NCI-H146 (cell line): ENCODE measurements at places on chromosomes 3 and 15.

DNA sequence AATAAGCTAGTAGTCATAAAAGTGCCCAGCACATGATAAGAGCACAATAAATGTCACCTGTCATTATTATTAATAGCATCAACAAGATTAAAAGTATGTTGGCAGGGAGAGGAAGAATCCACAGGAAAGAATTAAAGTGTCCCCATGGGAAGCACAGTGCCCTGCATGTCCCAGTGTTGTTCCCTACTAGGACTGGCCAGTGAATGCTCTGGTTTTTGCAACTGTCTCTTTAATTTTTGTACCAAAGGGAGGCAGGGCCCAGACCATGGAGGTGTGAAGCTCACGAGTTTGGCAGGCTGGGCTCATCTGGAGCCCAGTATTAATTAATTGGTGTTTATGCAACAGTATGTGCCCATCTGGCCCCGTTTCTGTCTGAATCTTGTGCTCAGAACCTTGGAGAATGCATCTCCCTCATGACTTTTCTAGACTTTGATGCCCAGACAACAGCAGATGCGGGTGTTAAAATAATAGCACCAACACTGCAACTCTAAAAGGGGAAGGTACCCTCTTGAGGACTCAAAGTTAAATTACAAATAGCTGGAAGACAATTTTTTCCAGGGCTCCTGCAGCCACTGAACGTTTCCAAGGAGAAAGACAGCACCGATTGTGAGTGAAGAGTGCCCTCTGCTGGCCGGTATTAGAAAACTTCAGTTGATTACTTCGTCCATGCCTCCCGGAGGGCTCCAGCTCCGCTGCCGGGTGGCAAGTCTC lies 71.9 kb upstream of the SPATA12 start:
- peak; percentile 58 for DNase-seq

DNA sequence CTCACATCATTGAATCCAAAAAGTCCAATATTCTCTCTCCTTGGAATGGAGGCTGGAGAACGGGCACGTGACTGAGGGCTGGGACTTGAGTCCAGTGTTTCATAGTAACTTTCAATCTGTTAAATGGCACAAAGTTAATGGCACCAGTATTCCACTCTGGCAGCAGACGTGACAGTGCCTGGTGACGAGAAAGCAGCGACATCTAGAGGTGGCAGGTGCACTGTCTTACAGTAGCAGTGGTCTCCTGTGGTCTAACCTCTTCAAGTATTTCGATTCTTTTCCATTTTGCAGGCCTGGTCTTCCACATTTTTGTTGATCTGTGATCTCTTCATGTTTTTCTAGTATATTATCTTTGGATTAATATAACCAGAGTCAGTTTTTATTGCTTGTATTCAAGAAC lies 107.1 kb downstream of the OXSM start:
- DNase-seq, result peak; percentile 24

DNA sequence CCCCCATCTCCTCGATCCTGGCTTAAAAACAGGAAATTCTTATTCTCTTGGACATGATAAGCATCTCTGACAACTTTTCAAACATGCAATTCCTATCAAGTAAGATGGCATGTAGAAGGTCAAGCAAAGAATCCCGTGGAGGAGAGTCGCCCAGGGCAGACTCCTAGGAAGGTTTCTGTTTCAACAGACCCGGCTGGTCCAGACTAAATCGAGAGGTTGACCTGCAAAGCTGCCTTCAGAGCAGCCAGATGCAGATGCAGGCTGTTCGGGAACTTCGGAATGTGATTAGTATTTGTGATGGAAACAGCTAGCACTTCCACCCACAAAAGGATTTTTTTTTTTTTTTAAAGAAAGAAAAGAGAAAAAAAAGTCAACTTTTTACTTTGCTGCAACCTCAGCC lies 216.8 kb downstream of the NR1D2 start:
- peak; percentile 30 for DNase-seq

- no peak for DNase-seq
These were observed 46.8 kb downstream of the MYO5A start for GRCh38 chr15:52481915-52482314.

DNA sequence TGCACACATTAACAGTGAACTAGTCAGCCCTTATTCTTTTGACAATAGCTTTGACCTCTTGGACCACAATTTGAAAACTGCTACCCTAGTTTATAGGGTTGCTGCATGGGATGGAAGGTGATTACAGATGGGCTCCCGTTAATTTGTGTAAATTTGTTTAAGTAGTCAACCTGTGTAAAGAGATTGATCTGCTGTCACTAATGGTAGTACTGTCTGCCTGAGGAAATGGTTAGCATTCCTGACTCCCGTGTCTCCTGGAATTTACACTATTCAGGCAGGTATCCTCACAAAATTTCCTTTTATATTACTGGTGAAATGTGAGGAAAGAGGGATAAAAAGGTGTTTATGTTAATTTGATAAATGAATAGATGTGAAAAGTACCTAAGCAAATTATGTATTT lies 15.3 kb upstream of the EBLN2 start:
- peak; percentile 12 for DNase-seq

DNA sequence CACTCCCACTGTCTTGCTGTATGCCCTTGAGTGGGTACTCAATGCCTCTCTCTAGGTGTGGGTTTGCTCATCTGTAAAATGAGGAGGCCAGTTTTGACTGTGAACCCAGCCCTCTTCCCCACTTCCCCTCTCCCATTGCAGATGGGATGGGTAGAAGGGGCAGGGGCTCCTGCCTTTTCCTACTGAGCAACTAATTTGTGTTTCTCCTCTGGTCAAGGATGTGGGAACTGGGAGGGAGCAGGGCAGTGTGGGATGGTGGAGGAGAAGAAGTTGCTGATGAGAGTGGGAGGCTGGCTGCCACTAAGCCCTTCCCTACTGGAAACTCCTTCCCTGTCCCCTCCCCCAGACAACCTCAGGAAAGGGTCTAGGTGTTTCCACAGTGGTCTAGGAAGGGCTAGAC lies 20.1 kb upstream of the ANKDD1A start:
- DNase-seq, result no peak

DNA sequence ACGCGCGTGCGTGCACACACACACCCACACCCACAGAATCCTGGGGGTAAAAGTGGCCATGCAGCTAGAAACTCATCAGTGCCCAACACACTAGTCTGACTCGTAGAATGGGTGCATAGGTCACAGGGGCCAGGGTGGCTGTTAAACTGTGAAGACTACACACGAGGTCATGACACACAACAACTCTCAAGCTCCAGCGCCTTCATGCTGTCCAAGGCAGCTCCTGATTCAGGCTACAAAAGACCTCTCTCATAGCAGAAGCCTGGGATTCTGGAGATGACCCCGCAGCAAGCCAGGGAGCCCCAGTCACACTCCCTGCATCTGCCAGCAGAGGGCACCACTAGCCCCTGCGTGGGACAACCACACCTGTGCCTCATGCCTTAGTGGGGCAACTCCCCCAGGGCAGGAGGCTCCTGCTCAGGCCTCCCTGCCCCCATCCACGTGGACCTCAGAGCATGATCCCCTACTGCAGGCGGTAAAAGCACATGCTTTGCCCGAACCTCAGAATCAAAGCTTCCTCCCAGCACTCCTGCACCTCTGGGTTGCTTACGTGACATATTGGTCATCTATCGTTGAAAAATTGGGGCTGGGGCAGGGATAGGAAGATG lies 93.1 kb downstream of the LRIG1 start:
- DNase-seq, result peak; percentile 44

DNA sequence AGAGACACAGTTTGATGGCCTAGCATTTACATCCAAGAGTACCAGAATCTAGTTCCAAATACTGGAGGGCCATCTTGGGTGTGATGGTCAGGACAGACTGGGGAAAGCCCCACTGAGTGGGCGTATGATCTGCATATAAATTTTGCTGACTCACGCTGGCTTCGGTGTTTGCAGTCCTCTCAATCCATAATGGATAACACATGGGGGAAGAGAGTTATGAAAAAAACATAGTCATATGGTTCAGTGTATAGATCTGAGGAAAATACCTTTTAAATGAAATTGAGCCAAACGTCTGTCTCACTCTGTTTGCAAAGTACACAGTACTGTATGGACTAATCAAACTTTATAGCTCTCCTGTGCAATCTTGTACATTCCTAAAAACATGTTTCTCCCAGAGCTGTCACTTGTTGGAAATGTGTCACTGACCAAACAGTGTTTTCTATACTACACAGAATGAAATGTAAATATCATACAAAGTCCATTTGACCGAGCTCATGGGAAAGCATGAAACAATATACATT lies 125.3 kb upstream of the THBS1 start:
- no peak for DNase-seq

DNA sequence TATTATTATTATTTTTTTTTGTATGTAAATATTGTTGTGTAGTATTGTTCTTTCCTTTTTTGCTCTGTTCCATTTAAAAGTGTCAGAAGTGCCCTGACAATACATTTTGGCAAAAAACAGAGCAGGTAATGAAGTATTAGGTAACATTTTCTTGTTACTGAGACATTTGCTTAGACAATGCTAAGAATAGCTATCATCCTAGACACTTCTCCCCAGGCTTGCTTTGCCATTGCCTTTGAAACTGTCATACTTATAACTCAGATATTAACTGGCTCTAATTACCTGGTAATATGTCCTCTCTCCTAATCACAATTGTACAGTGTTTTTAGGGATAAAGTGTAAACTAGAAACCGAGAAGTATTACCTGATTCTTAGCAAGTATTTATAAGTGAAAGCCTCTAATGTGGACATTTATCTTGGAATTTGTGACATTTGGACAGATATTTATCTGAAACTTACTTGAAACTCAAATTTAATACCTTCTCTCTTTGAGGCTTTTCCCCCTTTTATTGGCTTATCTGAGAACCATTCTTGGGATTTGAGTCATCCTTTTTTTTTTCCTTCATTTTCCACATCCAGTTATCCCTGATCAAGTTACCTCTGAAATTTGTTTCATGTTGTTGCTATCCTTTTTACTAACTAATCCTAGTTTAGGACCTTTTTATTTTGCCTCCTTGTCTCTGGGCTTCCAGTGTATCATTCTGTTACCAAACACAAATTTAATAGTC lies 13.1 kb downstream of the ARIH1 start:
- DNase-seq, result no peak

DNA sequence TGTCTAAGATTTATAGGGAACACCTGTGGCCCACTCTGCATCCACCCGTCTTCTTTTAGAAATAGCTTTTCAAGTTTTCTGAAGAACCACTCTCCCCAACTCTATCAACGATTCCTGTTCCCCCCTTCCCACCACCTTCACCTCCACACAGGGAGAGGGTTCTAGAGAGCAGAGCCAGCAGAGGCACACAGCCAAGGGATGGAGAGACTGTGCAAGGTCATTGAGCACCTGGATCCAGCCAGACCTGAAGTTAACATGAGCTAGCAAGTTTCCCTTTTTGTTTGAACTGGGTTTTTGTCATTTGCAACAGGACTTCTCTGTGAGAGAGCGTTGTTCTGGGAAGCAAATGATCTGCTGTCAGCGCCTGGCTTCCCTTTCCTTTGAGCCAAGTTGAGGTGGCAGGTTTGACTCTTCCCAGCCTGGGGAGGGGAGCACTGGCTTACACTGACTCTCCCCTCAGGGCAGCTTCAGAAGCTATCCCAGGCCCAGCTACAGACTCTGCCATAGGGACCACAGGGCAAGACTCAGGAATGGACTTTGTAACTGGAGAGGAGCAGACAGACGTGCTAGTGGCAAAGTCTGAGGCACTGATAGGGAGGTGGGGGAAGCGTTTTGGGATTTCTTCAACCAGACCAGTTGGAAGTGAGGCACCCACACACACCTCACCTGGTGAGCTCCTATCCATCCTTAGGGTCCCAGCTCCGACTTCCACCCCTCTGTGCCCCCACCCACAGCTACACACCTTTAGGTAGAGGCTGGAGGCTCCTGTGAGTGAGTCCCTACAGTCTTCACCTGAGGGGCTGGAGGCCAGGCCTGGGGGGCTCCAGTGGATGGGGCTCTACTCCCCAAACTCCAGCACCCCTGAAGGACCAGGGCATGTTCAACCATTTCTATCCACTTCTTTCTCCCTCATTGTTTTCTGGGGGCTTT lies 19.4 kb upstream of the PLXNA1 start:
- DNase-seq, result no peak

- DNase-seq, result no peak
These were observed 158.1 kb downstream of the PTPRG start for GRCh38 chr3:61719278-61719977.

- no peak for DNase-seq
These were observed 221.3 kb upstream of the HES1 start for GRCh38 chr3:193914602-193915001.

DNA sequence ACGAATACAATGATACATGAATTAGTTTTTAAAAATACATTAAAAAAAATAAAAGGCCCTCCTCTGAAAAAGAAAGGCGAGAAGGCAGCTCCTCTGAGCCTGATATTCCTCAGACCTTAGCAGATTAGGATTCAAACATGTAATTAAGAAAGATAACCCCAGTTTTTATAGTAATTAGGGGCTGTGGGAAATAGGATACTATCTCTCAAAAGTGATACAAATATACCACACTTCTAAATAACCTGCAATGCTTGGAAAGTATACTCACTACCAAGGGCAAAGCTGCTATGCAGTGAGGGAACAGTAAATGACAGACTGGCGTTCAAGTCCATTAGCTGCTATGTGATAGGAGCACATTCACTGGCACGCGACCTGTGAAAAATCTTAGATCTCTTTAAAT lies 445.1 kb downstream of the FOXP1 start:
- no peak for DNase-seq

DNA sequence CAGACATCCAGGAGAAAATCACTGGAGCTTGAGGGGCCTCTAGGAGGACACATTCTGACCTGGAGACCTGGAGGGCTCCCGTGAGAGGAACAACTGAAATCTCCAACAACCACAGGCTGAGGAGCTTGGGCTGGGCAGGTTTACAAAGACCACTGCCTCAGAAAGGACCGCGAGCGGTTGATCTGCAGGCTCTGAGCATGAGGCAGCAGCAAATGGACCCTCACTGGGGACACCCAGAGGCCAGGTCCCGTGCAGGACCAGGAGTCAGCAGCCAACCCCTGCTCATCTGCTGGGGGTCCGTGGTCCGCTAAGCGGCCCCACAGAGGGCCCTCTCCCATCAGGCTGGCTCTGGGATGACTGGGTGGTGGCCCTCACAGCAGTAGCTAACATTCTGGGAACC lies 10.5 kb upstream of the EPHB3 start:
- no peak for DNase-seq

DNA sequence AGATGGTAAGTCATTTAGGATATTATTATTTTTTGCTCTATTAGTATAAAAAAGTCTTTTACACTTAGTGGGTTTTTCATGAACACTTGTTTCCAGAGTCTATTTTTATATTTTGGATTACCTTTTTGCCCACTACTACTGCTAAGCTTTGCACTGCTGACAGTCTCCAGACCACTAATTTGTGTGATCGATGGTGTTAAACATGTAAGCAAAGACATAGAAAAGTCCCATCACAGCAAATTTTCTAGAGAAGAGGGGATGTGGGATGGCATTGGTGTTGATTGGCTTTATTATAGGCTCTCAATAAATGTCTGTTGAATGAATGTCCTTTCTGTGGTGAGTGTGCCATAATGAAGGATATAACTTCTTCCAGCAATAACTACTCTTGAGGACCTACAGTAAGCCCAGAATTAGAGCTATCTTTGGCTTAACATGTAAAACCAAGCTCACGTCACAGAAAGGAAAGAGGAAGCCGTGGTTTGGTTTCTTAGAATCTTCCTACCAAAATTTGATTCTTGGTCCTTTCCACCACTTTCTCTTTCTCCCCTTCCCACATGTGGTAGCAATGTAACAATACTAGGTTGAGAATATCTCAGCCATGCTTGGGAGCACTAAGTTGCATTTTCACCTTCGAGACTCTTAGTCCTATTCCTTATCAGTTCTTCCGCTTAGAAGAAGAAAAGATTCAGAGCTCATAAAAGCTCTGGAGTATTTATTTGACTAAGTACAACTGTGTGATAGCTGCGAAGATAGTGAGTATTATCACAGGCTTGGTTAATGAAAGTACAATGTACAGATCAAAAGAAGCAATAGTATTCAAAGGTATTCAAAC lies 90.6 kb upstream of the UMPS start:
- no peak for DNase-seq
